ENCODE measurements at places on chromosomes 1 and 21.

GRCh38 chr1:113197719-113198330 is 124.8 kb downstream of the LRIG2 start:
- no peak for DNase-seq

- no peak for DNase-seq
Observed at GRCh38 chr1:217139513-217139912, 416.3 kb upstream of the ESRRG start.

DNA sequence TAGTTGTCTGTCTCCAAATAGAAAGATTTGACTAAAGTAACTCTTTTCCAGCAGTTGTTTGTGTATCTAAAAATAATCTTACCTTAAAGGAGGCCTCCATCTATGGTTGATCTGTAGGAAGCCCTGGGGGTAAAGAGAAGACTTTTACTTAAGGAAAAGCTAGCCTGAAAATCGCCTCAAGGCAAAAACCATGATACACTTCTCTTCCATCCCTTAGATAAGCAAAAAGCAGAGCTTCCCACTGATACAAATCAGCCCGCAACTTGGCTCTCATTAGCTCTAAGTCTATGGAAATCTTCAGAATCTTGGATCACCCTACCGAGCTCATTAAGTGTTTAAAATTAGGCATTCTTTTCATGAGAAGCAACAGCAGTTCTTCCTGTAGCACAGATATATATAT is 576.9 kb upstream of the PTBP2 start:
- no peak for DNase-seq

DNA sequence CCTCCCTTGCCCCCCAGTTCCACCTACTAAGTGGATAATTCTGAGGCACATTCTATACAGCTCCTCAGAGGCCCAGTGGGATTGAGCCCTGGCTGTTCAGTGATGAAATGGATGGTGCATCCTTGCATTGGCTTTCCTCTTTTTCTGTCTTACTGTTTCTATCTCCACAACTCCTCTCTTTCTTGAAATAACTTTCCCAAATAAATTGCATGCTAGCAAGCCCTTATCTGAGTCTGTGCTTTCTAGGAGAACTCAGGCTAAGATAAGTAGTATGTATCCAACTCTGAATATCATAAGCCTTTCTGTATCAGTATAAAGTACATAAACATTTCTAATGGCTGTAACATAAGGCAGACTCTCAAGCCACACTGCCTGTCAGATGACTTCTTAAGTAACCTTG is 603.8 kb upstream of the USP24 start:
- no peak for DNase-seq

- no peak for DNase-seq
Observed at GRCh38 chr1:113073479-113073950, 517 bp downstream of the LRIG2 start.

DNA sequence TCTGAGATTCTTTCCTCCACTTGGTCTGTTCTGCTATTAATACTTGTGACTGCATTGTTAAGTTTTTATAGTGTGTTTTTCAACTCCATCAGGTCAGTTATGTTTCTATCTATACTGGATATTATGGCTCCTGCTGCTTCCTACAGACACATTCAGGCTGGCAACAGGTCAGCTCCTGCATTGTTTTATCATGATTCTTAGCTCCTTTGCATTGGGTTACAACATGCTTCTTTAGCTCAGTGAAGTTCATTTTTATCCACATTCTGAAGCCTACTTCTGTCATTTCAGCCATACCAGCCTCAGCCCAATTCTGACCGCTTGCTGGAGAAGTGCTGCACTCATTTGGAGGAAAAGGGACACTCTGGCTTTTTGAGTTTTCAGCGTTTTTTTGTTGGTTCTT is 37.3 kb upstream of the F3 start:
- DNase-seq: no peak

GRCh38 chr1:21830792-21831453 is 18.9 kb downstream of the LDLRAD2 start:
- DNase-seq: no peak

DNA sequence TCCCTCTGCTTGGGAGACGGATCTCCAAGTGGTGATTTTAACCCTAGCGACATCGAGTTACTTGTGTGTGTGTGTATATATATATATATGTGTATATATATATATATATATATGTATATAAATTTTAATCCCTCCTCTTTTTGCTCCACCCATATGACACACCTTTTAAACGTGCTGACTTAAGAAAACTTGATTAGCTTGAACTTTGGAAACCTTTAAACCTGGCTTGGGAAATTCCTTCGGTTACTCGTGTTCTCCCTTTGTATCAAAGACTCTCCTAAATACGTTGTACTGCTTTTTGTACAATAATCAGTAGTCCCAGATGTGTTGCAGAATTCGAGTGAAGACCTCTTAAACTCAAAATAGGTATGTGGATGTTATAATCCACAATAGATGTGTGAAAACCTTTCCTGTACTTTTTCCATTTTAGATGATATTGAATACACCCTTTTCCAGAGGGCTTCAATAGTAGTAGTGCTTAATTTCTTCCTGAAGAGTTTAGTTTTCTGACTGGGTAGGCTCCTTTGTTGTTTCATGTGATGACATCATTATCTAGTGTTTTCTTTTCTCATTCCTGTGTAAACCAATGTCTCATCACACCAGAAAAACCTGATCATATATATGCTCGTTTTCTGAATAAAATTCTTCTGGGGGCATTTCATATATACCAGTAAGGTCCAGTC is 1.4 kb downstream of the RNF11 start:
- no peak for DNase-seq

GRCh38 chr1:18342744-18343143 is 138.0 kb upstream of the KLHDC7A start:
- no peak for DNase-seq

- no peak for DNase-seq
Observed at GRCh38 chr1:209406595-209406994, 176.9 kb upstream of the CAMK1G start.

DNA sequence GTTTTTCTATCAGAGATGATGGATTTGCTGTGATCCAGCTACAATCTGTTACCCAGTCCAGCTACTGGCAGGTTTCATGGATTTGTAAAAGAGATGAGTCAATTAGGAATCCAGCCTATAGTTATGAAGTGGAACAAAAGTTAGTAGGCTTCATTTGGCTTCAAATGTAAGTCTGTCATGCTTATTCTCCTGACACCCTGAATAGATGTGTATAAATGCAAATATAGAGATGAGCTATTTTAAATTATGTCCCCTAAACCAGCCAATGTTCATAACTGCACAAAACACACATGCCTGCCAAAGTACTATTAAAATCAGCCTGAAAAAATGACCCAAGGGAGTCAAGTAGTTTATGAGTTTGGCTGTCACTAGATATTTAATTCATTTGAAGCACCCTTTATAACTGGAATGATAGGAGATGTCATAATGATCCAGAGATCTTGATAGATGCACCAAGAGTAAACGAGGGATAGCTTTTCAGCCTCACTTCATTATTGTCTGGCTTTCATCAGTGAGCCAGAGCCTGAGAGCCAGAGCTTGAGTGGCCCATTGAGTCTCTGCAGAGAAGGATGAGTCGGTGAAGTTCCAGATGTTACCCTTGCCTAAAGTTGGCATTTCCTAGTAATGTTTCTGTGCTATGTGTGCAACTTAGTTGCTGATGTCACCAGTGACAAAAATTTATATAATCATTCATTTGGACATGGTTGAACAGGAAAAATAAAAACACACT is 11.8 kb upstream of the NTMT2 start:
- DNase-seq: no peak

GRCh38 chr21:42518215-42518614 is 4.6 kb downstream of the SLC37A1 start:
- DNase-seq: no peak

- no peak for DNase-seq
Observed at GRCh38 chr21:15631342-15631741, 98.4 kb upstream of the USP25 start.

DNA sequence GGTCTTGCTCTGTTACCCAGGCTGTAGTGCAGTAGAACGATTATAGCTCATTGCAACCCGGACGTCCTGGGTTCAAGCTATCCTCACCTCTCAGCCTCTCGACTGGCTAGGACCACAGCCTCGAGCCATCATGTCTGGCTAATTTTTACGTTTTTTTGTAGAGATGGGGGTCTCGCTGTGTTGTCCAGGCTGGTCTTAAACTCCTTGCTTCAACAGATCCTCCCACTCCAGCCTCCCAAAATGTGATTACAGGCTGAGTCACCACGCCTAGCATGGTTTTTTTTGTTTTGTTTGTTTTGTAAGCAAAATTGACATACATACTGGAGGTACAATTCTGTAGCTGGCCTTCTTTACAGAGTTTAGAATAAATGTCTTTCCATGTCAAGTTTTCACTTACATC is 994 bp upstream of the LAMTOR5 start:
- DNase-seq: no peak

GRCh38 chr1:29213055-29213454 is 17.7 kb downstream of the MECR start:
- no peak for DNase-seq

GRCh38 chr1:12595757-12596006 is 22.3 kb downstream of the DHRS3 start:
- no peak for DNase-seq

GRCh38 chr1:172239901-172240300 is 180.6 kb upstream of the C1orf105 start:
- DNase-seq: no peak

DNA sequence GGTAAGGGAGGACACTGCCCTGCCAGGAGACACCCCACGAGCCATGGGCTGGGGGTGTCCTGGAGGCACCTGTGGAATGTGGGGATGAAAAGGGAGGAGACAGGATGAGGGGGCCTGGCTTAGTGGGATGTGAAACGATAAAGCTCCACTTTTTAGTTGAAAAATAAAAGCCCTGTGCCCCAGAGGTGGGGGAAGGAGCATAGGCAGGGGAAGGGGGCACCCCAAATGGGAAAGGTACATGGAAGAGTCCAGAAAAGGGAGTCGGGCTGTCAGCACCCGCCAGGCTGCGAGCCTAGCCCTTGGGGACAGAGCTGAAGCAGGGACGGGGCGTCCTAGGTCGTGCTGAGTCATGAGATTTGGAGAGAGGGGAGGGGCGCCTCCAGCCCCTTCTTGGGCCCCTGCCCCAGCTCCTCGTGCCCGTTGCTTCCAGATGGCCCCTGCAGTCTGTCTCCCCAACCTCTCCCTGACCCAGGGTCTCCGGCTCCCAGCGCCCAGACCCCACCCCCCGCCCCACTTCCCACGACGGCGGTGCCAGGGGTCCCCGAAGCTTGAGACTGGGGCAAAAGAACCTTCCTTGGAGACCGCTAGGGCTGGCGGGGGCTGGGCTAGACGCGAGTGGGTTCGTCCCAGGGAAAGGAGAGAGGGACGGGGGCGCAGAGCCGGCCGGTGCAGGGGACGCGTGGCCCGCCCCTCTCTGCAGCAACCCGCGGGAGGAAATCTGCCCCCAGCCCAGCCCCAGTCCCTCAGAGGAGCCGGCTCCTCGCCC is 795 bp downstream of the SYT2 start:
- DNase-seq: no peak

GRCh38 chr1:106498238-106498637 is 558.2 kb upstream of the PRMT6 start:
- no peak for DNase-seq

GRCh38 chr21:44756423-44757185 is 45.0 kb downstream of the UBE2G2 start:
- no peak for DNase-seq

DNA sequence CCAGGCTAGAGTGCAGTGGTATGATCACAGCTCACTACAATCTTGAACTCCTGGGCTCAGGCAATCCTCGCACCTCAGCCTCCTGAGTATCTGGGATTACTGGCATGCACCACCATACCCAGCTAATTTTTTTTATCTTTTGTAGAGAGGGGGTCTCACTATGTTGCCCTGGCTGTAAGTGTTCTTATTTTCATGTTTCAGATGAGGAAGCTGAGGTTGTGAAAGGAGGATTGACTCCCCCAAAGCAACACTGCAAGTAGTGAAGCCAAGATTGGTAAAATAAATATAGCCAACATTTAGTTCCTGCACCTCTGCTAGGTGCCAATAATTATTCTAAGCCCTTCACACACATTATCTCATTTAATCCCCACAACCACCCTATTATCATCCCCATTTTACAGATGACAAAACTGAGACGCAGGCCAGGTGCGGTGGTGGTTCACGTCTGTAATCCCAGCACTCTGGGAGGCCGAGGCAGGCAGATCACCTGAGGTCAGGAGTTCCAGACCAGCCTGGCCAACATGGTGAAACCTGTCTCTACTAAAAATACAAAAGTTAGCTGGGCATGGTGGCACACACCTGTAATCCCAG is 2.1 kb downstream of the PMVK start:
- DNase-seq: no peak

GRCh38 chr1:243294723-243295121 is 38.9 kb downstream of the SDCCAG8 start:
- DNase-seq: no peak

DNA sequence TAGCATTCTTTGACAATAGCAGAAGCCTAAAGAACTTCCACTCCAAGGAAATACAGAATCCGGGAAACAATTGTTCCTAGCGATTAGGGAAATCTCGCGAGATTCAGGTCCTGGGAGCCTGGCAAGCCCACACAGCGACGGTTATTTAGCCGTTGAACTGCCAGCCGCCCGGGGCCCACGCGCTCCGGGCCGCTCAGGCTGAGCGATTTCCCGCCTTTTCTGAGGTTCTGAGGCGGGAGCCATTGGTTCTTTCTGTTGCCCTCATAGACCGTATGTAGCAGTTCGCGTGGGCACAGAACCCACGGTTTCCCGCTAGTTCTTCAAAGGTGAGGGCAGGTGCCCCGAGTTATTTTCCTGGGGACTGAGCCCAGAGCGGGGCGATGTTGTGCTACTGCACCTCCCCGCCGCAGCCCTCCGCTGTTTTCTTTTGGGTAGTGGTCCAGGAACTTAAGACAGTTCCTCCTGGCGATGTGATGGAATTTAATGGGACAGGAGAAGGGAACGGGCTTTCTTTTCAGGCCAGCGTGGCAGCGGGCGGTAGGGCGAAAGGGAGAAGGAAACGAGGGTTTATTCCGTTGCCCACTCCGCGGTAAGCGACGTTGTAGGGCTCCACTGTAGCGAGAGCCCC is at the start of gene SYCP1:
Gene SYCP1 (plus strand): TSS at position 171 of the 628 bp plus-strand sequence. CDS start 602 bp downstream, outside the sequence.
- DNase-seq: no peak

- no peak for DNase-seq
Observed at GRCh38 chr1:3968851-3969250, 68.8 kb upstream of the C1orf174 start.

- DNase-seq: no peak
Observed at GRCh38 chr1:167439301-167439988, 78.9 kb downstream of the CD247 start.

DNA sequence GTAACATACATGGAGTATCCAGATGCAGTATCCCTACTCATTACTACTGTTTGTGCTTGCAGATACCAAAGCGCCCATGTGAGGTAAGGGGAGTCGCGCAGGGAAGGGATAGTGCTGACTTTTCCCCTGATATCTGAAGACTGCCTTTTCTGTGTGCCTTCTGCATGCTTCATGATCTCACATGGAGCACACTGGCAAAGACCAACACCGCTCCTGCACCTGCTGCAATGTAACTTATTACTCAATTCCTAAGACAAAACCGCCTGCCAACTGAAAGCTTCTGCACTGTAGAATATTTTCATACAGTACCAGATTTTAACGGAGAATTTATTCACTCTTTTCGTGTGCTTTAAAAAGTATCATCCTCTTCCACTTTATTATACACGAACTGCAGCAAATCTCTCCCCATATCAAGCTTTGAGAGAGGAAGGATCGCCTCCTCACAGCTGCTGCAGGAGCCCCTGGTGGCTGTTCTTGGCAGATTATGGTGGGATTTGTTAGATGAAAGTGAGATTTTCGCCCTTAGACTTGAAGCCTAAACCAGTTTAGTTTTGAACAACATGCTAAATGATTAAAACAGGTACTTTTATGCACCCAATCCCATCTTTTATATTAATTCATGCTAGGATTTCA is 99.1 kb downstream of the PTPN14 start:
- DNase-seq: no peak

Measured in NCI-H510A (cell line).